ENCODE measurements at places on chromosomes 2 and 18. TPM values are rescaled to one million over a fixed set of nuclear protein-coding genes. Genes with fewer than 3 reads are reported as not detected.

DNA sequence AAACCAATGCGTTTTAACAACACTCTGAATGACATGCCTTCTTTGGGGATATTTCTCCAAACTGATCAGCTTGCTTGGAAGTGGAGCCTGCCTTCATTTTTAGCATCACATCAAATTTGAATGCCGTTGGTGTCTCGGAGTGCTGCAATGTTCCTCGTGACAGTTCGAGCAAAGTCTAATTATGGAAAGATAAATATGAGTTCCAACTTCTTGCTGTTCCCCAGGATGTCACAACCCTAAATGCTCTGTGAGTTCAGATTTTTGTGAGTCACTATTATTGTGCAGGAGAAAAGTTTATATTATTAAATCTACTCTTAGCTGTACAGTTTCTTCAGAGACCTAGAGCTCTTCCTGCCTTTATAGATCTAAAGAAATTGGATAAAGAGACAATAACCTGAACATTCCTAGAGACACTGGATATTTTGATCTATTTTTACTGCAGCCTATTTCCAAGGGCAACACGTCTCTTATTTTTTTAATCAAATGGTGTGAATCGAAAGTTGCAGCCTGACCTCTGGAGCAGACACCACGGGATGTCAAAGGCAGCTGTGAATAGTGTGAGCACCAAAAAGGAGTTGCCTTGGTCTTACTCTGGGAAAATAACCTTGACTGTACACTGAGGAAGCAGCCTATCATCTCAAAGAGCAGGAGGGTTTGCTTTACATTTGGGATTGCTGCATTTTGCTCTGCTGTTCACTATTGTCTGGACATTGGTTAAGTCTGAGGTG lies 330.1 kb downstream of the TDRD15 start:
- H3K4me3 ChIP-seq, result no peak overlapping the region
- no peaks in the 10 kb centered on the region for H3K4me1 ChIP-seq
- no peaks in the 10 kb centered on the region for H3K27me3 ChIP-seq
- H3K36me3 ChIP-seq, result no peaks in the 10 kb centered on the region
- no peak overlapping the region for H3K27ac ChIP-seq

- H3K27ac ChIP-seq, result no peak overlapping the region
- no peak overlapping the region for H3K4me3 ChIP-seq
- no peak for DNase-seq
- no peaks in the 10 kb centered on the region for H3K27me3 ChIP-seq
- peaks cover 39% of the 10 kb centered on the region for H3K36me3 ChIP-seq
These were observed 33.4 kb downstream of the TGFBRAP1 start for GRCh38 chr2:105296017-105296611.

Gene TRIP12
- total RNA-seq, result 269 TPM

GRCh38 chr18:49052891-49053644 lies 102.3 kb upstream of the SMAD7 start:
- H3K27ac ChIP-seq, result no peak overlapping the region
- no peak overlapping the region for H3K4me3 ChIP-seq
- no peaks in the 10 kb centered on the region for H3K27me3 ChIP-seq
- H3K4me1 ChIP-seq, result peaks cover 25% of the 10 kb centered on the region
- DNase-seq, result peak; percentile 65

DNA sequence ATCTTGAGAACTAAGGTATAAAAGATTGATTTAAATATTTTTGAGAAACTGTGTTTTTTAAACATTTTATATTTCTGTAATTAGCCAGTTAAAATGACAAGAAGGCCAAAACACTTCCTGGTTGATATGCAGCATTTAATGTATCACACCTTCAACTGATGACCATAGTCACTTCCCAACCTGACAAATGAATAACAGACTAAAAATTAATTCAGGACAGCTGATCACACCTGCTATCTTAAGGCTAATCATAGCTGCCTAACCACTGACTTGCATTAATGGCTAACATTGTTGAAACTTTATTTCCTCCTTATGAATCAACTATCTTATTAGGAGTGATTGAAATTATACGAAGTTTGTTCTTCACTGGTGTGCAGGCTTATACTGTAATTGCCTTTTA lies 125.8 kb upstream of the MSTN start:
- DNase-seq, result no peak
- H3K36me3 ChIP-seq, result no peaks in the 10 kb centered on the region
- H3K4me3 ChIP-seq, result no peak overlapping the region
- no peaks in the 10 kb centered on the region for H3K27me3 ChIP-seq

Measured in CD8-positive, alpha-beta memory T cell (primary cell).